ENCODE measurements at places on chromosomes 5 and 9.

DNA sequence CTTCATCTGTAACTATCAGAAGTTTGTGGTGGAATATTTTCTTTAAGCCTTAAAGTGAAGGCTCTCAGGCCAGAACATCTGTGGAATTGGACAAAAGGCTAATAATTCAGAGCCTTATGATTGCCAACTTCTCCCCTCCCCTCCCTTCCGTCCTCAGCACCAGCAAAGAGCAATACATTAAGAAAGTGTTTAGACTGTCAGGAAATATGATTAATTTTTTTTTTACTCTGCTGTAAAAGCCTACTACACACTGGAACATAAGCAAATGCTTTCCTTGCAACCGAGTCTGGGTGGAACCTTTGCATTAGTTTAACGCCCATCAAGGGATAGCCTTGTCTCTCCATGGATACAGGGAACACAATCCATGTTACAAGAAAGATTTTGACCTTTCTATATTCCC, 110.3 kb upstream of the TARS1 start:
- no peak for DNase-seq

- DNase-seq = no peak
Observed at GRCh38 chr5:103247118-103247517, 11.4 kb upstream of the MACIR start.

DNA sequence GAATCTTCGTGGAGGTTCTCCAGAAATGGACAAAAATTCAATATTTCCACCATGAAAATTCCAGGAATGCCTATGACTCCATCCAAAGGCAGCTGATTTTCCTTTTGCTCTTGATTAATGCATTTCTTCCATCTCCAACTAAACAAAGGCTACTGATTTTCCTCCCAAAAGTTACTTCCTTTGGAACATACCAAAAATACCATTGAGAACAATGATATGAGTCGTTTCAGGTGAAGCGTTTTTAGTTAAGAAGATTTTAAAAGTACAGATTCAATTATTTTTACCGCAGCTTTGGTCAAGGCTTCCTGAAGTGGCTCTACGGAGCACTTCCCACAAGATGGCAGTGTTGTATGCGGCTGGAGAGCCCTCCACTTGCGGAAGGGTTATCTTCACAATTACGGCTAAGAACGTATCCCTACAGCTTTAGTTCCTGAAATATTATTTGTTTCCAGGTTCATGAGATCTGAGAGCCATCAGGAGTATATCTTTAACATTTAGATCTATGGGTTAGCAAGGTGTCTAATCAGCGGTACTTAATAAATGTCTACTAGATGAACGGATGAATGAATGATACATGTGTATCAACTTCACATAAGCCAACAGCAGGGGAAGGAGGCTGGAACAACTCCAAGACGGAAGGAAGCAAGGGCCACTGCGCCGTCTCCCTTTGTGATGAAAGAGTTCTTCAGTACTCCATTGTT, 35.9 kb upstream of the ARSB start:
- DNase-seq = peak; percentile 88

DNA sequence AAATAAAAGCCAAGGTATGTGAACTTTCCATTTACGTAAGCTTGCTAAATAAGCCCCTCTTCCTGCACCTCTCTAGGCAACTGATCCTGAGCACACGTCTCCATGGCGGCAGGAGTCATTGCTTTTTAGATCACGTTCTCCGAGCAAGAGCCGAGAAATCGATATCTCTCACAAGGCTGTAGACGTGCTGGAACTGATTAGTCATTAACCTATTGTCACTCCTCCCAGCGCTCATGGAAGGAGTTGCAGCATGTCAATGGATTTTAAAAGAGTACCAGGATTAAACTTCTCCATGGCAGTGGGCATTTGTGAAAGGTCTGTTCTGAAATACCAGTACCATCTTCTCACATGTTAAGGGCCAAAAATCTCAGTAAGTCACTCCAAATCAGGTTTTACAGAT, 4.7 kb upstream of the ADCY2 start:
- peak; percentile 74 for DNase-seq

DNA sequence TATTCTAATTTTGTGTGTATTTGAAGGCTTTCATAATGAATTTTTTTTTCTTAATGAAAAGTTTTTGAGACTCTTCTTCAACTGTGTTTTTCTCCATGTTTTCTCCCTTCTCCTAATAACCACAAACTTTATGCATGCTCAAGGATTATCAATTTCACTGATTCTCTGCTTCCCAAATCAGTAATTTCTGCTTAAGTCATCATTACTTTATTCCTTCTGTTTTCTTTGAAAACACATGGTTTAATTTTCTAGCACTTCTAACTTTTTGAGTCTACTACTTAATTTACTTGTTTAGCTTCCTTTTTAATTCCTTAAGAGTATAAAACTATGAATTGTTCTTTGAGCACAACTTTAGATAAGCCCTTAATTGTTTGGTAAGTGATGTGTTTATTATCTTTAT, 11.5 kb upstream of the FBN2 start:
- DNase-seq = no peak

GRCh38 chr9:117546894-117547678, 132.2 kb upstream of the ASTN2 start:
- DNase-seq = peak; percentile 59

GRCh38 chr5:154478224-154478565, at the start of gene HAND1:
HAND1 (minus strand) TSS chr5:154478227; CDS start chr5:154478008, 219 bp downstream.
- DNase-seq = no peak

DNA sequence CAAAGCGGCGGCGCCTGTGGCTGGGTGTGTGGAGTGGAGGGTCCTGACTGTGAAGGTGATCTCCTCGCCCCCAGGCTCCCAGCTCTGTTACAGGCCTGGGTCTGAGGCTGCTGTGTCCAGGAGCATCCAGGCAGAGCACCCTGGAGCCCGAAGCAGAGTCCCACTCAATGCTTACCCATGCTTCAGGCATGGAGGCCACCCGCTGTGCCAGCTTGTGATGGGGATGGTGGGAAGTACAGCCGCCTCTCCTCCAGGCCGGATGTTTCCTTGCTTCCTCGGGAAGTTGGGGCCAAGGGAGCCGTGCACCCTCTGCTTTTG, 255.9 kb upstream of the IRX1 start:
- DNase-seq = no peak

DNA sequence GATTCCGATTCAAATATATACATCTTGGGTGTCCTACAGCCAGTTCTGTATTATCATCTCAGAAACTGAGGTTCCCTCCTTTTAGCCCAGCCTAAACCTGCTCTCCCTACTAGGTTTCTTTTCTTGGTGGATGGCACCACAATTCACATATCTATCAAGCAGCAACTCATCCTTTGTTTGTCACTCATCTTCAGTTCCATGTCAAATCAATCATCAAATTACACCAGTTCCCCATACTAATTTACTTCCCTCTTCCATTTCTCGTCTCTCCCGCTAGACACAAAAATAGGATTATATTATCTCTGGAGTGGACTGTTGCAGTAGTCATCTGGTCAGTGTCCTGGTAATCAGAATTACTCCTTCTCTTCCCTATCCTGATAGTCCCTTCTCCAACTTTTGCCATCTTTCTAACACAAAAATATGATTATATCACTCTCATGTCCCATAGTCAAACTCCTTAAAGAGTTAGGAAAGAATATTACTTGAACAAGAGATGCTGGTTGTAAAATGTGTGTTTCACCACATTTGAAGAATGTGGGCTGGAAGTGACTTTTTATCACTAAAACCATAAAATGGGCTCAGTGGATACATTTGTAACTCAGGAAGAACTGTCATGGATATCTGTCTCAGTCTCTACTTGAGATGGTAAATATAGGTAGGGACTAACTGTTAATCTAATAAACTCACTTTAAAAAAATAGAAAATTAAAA, 69.1 kb upstream of the RICTOR start:
- no peak for DNase-seq

DNA sequence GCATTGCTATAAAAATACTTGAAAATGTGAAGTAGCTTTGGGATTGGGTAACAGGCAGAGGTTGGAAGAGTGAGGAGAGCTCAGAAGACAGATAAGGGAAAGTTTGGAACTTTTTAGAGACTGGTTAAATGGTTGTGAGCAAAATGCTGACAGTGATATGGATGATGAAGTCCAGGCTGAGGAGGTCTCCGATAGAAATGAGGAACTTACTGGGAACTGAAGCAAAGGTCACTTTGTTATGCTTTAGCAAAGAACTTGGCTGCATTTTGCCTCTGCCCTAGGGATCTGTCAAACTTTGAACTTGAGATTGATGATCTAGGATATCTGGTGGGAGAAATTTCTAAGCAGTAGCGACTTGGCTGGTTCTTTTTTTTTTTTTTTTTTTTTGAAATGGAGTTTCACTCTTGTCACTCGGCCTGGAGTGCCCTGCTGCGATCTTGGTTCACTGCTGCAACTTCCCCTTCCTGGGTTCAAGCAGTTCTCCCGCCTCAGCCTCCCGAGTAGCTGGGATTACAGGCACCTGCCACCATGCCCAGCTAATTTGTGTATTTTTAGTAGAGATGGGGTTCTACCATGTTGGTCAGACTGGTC, 998.9 kb downstream of the TLE1 start:
- no peak for DNase-seq

- DNase-seq = peak; percentile 86
Observed at GRCh38 chr9:117487555-117488175, 72.8 kb upstream of the ASTN2 start.

- no peak for DNase-seq
Observed at GRCh38 chr9:119273984-119274665, 95.1 kb downstream of the BRINP1 start.

- no peak for DNase-seq
Observed at GRCh38 chr9:4298255-4299004, 1.4 kb downstream of the GLIS3 start.

- DNase-seq = no peak
Observed at GRCh38 chr9:116716438-116716837, 29.3 kb downstream of the TRIM32 start.

GRCh38 chr5:137355708-137356107, 143.4 kb downstream of the SPOCK1 start:
- DNase-seq = no peak

- no peak for DNase-seq
Observed at GRCh38 chr9:129173296-129174101, 4.6 kb downstream of the IER5L start.

DNA sequence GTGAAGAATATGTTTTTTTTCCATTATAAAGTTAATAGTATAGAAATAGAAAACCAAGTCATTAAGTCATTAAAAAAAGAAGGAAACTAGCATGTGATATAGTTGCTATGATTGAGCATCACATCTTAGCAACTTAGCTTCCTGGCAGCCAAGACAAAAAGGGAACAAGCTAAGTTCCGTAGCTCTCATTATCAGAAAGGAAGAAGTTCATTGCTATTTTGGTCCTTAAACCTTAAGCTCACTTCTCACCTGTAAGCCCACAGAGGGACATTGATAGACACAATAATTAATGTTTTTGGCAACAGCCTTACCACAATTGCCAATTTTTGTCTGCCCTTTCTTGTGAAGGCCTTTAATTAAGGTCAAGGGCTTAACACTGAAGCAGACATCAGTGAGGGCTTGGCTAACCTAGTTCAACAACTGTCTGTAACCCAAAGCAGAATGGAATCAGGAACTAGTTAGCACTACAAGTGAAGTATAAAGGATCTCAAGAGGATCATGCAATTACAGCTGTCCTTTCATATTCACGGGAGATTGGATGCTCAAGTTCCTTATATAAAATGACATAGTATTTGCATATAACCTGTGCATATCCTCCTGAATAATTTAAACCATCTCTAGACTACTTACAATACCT, 24.0 kb upstream of the KLF4 start:
- DNase-seq = no peak

GRCh38 chr5:89388872-89389271, 505.9 kb upstream of the MEF2C start:
- DNase-seq = no peak

GRCh38 chr5:133124891-133125290, 73.1 kb downstream of the HSPA4 start:
- no peak for DNase-seq

GRCh38 chr5:180594311-180595045, 3.2 kb upstream of the SCGB3A1 start:
- no peak for DNase-seq

- DNase-seq = peak; percentile 8
Observed at GRCh38 chr9:131167146-131167692, 41.8 kb downstream of the NUP214 start.

DNA sequence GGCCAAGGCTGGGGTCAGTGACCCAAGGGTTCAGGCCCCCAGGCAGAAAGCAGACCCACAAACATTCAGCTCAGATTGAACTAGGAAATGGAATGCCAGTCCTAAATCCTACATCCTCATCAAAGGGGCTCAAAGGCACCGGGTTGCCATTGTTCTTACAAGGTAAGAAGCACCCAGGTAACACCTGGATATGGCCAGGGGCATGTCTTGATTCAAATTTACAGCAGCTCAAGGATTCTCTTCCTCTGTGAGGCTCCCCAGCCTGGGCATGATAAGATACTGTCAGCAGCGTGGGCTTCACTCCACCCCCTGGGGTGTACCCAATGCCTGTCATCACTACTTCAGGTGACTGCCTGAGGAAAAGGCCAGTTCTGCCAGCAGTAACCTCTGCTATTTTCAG, 92.1 kb upstream of the FSTL4 start:
- DNase-seq = no peak

DNA sequence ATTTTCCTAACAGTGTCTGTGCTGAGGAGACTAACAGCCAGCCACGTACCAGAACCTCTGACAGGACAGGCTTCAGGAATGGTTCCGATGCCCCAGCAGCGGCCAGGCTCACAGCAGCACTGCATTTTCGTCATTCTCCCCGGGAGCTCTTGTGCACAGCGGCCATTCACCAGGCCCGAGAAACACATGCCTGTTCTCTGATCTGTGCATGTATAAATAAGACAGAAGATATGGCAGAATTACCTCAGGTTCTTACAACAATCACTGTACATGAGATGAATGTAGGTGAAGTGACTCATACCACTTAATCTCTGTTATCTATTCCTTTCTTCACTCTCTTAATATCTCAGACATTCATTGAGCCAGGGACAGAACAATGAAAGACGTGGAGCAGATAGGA, 143.0 kb downstream of the FBN2 start:
- no peak for DNase-seq

Data from brain (organoid and tissue), 16 donors.